ENCODE measurements at places on chromosomes 3 and 15.
A peak's percentile ranks its signal among the peaks of the same experiment; 100 is the strongest.

DNA sequence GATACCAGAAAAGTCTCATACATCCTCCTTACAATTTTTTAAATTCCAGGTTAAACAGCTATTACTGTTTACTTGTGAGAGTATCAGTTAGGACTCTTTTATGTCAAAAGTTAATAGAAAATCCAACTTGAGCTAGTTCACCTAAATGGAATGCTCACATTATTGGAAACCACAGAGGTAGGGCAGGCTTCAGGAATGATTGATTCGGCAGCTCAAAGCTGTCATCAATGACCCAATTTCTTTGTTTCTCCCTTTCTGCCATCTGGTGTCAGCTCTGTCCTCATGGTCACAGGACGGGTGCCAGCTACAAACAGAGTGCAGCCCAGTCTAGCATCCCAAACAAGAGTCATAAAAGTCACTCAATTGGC, 32.2 kb downstream of the CFAP20DC start:
- DNase-seq: no peak

DNA sequence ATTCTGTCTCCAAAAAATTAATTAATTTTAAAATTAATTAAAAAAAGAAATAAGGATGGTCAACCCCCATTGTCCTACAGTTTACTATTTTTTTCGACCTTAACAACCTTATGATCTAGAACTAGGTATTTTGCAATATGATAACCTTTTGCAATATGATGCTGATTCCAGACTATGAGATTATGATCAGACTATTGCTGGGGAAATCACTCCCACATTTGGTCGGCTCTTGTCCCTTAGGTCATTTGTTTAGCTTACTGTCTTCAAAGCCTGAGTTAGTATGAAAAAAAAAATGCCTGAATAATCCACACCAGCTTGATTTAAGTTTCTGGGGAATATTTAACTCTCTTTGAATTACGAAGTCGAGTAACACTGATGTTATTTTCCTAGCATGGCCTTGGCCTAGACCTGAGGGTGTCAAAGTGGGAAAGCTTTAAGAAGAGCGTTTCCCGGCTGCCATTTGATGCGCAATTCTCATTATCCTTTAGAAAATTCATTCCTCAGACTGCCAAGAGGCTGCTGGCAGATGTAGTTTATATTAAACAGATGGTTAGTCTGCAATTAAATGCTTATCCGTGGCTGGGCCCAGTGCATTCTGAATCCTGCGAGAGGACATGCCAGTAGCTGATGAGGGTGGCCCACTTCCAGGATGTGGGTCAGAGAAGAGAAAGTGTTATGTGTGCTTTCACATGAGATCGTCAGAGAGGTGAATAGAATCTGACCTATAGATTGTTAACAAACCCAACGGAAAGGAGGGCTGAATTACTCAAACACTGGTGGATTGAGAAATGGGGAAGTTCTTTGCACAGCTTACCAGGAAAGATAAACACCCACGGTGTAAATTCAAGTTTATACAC, 496.0 kb upstream of the THBS1 start:
- peak; percentile 29 for DNase-seq

GRCh38 chr15:86193716-86194380, 114.2 kb downstream of the AGBL1 start:
- no peak for DNase-seq

GRCh38 chr3:158663832-158664231, 8.6 kb downstream of the LXN start:
- DNase-seq: no peak

- no peak for DNase-seq
Observed at GRCh38 chr3:124823206-124823605, 64.0 kb downstream of the ITGB5 start.

GRCh38 chr15:74542166-74543042, 1.4 kb downstream of the ARID3B start:
- no peak for DNase-seq

DNA sequence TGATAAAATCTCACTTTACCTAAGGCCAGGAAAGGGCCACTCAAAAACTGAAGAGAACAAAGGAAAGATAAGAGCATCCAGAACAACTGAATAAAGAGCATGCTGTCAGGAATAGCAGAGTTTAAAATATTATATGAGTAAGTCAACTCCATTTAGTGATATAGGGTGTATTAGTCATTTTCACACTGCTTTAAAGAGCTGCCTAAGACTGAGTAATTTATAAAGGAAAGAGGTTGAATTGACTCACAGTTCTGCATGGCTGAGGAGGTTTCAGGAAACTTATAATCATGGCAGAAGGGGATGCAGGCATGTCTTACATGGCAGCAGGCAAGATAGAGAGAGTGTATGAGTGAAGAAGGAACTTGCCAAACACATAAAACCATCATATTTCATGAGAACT, 778.0 kb upstream of the NECTIN3 start:
- DNase-seq: no peak

DNA sequence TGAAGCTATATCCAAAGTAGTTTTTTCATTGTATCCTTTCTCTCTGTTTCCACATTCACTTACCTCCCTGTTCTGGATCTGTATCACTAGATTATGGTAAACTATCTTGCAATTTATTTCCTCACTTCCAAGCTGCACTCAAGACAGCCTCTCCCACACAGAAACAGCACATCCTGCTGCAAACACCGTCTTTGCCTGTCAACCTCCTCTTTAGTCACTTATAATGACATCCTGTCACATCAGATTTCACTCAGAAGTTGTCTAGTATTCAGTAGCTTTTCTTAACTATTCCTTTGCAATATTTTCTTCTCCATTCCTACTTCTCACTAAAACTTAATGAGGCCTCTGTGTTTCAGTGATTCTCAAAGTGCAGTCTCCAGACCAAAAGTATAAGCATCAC, 490.8 kb downstream of the IGSF11 start:
- no peak for DNase-seq

DNA sequence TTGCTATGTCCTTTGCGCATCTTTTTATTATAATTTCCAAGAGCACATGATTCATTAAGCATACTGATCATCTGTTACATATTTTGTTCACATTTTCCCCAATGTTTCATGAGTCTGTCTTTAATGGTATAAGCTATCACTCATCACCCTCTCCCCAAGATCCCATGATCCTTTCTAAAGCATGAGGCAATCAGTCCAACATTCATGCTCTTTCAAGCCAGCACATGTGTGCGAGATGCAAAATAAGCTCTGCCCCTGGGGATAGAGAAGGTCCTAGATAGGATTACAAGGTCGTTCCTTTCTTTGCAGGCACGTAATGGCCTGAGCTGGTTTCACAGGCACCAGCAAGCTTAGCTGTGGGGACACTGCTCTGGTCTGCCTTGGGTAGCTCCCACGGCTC, 32.2 kb upstream of the B3GNT5 start:
- no peak for DNase-seq

DNA sequence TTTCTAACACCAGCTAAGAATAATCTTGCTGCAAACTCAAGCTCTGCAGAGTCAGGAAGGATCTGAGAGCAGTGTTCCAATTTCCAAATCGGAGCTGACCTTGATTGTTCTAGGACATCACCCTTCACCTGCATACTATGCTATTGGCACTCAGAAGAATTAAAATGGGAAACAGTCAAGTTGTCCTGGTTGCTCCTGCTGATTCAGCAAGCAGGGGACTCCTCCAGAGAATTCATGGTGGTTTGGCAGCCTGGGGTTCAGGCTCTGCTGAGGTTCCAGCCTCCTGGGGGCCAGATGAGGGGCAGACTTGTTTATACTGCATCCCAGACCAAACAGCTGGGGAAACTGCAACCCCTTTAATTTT, 213.7 kb upstream of the ADAMTS9 start:
- DNase-seq: no peak

DNA sequence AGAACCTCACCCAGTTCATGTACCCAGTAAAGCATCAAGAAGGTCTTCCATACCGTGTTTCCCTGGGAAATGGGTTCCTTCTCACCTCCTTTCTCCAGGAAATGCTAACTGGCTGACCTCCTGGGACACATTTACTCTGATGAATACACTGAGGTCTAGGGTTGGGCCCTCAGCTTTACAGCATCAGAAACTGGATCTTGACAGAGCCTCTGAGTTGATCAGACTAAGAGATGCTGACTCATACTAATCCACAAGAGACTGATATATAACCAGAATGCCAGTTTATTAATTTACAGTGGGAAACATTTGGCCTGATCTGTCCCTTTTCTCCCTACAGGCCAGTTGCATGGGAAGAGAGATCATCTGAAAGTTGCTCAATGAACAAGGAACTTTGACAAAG, 55.8 kb downstream of the GTF2E1 start:
- DNase-seq: no peak

- no peak for DNase-seq
Observed at GRCh38 chr15:59364248-59364647, 8.4 kb downstream of the MYO1E start.

DNA sequence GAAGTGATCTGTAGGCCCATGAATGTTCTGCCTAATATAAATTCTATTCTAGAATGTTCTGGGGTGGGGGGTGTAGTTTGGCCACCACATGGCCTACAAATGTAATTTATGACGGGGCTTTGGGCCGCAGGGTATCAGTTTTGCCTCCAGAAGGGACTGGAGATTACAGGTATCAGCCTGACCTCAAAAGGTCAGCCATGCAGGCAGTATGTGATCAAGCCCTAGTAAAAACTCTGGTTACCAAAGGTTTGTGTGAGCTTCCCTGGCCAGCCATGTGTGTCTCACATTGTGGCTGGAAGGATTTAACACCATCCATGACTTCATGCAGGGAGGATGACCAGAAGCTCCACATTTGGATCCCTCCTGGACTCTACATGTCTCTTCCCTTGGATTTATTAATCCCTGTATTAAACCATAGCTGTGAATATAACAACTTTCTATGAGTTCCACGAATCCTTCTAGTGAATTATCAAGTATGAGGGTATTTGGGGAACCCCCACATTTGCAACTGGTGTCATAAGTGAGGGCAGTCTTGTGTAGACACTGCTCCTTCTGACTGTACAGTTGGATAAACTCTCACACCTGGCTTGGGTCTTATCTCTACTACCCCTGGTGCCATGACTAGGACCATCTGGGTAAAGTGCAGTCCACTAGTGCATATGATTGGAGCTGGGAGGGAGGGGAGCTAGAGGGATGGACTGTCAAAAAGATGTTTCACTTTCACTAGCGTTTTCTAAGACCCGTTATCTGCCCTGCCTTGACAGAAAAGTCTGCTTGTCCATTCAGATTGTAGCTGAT, 50.0 kb upstream of the RFX7 start:
- no peak for DNase-seq

- no peak for DNase-seq
Observed at GRCh38 chr3:170078620-170079281, 41.0 kb downstream of the GPR160 start.

DNA sequence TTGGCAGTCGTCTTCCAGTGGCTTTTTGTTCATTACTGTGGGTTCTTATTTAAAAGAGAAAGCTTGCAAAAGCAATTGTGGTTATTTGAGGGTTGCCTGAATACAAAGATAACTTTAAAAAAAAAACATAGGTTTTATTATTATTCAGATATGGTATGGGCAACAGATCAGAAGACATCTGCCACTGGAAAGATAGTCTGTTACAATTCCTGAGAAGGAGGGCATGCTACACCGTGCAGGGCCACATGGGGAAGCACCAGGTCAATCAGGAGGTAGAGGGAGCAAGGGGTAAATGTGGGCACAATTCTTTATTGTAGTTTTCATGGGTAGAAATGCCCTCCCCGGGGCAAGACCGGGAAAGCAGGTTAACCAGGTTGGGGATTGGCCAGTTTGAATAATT, 46.5 kb downstream of the BBS4 start:
- no peak for DNase-seq

- no peak for DNase-seq
Observed at GRCh38 chr3:155995525-155996370, 124.6 kb upstream of the KCNAB1 start.

GRCh38 chr3:173799060-173799816, 401.7 kb downstream of the NLGN1 start:
- DNase-seq: no peak

- DNase-seq: no peak
Observed at GRCh38 chr3:133578548-133579191, 5.2 kb downstream of the CDV3 start.

DNA sequence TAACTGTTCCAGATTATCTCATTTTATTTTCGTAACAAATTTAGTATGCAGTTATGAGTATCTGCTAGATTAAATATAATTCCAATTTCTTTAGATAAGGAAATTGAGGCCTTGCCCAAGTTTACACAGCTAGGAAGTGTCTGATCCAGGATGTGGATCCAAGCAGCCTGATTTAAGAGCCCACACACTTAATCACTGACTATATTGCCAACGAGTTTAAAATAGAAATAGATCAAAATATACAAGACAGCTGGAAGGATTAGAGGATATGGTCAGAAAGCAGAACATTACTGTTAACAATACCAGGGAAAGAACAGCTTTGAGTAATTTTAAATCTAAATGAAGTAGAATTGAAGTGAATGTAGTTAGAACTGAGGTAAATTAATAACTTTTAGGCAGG, 215.2 kb downstream of the C3orf38 start:
- no peak for DNase-seq

DNA sequence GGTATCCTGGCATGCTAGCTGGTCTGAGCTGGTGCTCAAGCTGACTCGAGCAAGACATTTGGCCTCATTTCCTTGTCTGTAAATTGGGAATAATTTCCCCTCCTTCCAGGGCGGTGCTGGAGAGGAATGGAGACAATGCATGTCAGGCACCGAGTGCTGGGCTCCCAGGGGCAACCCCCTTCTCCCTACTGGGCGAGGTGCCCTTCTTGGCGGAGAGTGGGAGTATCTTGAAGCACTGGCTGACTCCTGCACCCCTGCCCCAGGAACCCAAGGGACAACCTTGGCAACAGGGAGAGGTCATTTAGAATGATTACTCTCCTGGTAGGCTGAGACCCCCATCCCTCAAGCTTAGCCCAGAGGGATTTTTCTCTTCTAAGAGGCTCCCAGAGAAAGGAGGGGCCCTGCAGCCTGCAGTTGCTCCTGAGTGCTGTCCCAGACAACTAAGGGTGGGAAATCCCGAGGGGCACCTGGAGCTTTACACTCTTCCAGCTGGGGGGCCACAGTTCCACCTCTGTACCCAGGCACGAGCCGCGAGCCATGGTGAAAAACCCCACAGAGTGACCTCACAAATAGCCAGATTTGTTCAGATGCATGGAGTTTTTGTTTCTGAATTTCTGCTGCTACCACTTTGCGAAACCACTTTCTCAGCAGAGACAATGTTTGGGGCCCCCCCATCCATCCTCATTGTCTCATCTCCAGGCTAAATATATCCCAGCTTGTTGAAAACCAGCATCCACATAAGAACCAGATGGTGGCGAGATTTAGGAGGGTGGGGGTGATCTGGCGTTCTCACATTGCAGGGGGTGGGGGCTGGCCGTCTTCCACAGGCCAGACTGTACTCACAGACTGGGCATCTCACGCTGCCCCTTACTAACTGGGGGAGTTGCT, 44.8 kb downstream of the ABTB1 start:
- no peak for DNase-seq

GRCh38 chr3:190323246-190323626, 990 bp upstream of the CLDN1 start:
- no peak for DNase-seq

All from mucosa of descending colon (tissue), 3 donors.